ENCODE measurements at places on chromosomes 1 and 21.
A peak's percentile ranks its signal among the peaks of the same experiment; 100 is the strongest.

- peak; percentile 50 for DNase-seq
Observed at GRCh38 chr1:247111700-247112478, 7.7 kb upstream of the ZNF669 start.

DNA sequence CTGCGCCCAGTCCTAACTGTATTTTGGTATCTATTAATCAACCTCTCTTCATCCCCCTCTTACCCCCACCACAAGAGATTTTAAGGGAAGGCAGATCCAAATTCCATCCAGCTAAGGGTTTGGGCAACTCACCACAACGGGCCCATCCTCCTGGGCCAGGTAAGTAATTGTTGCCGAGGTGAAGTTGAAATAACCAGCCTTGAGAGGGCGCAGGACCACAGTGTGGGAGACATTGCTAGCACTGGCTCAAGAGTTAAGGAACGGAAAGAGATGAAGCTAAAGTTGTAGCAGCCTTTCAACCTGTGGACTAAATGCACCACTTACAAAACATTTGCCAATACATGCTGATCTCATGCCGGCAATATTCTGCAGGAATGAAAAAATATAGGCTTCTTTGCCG, 5.9 kb downstream of the SSR2 start:
- DNase-seq: no peak

GRCh38 chr1:116182019-116182714, 71.0 kb downstream of the MAB21L3 start:
- no peak for DNase-seq

DNA sequence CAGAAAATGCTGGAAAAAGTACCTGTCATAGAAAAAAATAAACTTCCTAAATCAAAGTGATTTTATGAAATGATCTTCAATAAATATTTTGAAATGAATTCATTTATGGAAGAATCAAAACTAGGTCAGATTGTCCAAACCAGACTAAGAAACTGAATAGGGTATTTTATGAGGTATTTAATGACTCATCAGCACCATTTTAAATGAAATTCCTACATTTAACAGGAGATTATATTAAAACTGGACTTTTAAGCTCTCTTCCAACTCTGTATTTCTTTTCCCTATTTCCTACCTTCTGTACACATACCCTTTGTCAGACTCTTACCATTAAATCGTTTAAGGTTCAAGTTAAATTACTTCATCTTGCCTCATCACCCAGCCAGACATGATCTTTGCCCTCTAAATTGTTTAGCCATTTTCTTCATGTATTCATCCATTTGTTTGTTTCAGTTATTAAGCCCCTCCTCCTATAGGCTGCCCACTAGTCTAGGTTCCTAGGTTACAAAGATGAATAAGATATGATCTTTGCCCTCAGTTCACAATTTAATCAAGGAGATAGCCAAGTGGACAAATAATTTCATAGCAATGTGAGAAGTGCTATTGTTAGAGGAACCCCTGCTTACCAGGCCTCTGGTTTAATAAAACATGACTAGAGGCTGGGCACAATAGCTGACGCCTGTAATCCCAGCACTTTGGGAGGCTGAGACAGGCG, 25.0 kb downstream of the TATDN3 start:
- DNase-seq: no peak

GRCh38 chr1:55329808-55330432, 114.8 kb upstream of the USP24 start:
- no peak for DNase-seq

DNA sequence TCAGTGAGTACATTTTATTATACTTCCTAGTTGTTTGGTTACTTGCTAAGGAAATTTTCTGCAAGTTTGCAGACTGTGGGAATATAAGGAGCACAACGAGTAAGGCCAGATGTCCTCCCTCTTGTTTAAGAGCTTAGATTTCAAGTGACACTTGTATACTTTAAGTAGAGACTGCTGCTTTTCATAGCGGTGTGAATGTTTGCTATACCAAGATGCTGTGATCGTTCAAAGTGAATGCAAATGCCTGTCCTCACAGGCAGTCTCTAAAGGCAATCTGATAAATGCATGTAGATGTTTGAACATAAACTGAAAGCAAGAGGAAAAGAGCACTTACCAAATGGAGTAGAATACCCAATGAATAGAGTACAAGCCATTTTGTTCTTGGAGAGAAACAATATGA, 226.4 kb downstream of the NRIP1 start:
- DNase-seq: no peak

DNA sequence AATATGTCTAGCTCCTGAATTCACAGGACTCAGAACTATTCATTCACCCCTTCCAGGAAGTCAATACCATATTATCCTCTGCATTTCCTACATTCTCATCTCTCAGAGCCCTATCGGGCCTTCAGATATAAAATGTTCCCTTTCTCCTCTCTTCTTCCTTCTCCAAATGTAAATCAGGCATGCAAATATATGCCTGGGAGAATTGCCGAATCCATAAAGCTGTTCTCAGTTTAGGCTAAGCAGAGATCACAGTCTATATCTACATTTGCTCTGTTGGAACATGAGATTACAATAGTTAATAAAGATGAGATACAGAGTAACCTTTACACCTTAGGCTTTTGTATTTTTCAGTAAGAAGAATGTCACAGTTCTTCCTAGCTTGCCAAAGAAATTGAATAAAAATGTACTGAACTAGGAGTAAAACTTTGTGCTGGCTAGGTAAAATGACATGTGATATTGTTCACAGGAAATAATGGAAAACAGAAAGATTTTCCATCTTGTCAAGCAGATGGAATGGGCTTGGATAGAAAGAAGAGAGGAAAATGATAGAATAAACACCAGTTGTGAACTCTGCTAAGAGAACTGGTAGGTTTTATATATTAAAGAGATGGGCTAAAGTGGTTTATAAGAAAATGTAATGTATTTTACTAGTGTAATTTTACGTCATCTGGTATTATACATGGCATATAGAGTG, 161.5 kb downstream of the NRIP1 start:
- no peak for DNase-seq

GRCh38 chr1:84382127-84382526, 16.2 kb upstream of the DNASE2B start:
- no peak for DNase-seq

GRCh38 chr1:246534114-246534513, 27.0 kb upstream of the SMYD3 start:
- DNase-seq: no peak

GRCh38 chr1:199123615-199124014, 484.8 kb downstream of the PTPRC start:
- no peak for DNase-seq

- DNase-seq: no peak
Observed at GRCh38 chr1:15362737-15363128, 47.0 kb upstream of the EFHD2 start.

DNA sequence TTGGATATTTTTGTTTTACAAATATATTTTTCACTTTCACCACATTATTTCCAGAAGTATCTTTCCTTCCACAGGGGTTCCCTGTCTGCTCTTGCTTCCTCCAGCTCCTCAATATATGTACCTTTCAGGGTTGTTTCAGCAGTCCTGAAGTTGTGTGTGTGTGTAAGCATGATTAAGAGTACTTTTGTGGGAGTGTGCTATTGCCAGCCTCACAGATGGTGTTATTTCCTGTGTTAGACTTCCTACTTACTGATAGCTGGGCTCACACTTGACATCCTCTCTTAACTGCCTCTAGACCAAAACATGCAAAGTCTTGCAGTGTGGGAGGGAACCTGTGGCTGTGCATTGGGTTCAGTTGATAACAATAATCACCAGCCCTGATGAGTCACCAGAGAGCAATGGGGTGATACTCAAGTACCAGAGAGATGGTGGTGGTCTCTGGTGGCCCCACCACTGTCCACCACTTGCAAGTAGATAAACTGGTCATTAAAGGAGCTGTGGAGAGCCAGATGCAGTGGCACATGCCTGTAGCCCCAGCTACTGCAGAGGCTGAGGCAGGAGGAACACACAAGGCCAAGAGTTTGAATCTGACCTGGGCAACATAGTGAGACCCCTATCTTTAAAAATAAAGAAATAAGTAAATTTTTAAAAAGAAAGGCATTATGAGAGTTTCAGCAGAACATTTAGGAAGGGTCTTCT, 126.7 kb downstream of the NR5A2 start:
- DNase-seq: no peak

DNA sequence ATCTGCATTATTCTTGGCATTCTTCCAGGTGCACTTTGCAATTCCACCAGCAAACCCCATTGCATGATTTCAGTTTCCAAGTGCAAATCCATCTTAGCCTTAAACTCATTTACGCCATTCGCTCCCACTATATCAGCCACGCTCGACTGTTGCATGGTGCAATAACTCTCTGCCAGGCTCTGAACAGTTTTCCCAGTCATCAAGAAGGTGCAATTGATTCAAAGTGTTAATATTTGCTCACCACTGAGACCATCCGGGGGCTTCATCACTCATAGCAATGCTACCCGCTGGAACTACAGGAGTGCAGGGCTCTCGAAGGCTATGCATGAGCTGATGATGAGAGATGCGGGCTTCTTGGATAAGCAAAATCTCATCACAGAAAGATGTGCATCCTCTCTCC, 488.2 kb downstream of the OMA1 start:
- DNase-seq: no peak

- no peak for DNase-seq
Observed at GRCh38 chr1:74963120-74963519, 171.1 kb upstream of the LHX8 start.

DNA sequence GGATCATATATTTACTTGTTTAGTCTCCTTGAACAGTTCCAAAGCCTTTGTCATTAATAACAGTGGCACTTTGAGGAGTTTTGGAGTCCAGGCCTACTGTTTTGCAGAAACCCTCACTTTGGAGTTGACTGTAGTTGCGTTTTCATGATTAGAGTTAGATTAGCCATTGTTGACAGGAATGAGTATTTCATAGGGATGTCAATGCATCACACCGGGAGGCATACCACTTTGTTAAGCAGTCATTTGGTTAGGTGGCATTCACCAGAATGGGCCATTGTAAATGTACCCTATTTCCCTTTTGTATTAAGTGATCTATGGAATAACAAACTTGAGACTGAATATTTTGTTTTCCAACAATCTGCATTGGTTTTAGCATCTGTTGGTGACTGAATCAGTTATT, 11.8 kb downstream of the MRPS6 start:
- no peak for DNase-seq

GRCh38 chr1:167439301-167439988, 78.9 kb downstream of the CD247 start:
- DNase-seq: no peak

- no peak for DNase-seq
Observed at GRCh38 chr1:6118415-6118814, 61.7 kb downstream of the CHD5 start.

DNA sequence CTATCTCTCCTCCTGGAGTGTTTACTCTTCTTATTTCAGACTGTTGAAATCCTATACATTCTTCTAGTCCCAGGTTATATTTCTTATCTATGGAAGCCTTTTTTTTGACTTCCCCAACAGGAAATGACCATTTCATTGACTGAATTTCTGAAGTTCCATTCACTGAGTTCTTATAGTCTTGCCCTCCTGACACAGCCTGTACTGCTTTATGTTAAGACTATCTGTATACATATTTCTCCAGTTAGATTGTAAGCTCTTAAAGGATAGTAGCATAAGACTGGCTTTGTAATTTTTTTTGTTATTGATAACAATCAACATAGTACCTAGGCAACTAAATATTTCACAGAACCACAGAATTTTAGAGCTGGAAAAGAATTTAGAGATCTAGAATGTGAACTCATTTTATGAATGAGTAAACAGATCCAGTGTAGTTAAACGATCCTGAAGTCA, 14.9 kb upstream of the MACF1 start:
- DNase-seq: no peak

- no peak for DNase-seq
Observed at GRCh38 chr1:62356257-62356835, 37.1 kb upstream of the KANK4 start.

DNA sequence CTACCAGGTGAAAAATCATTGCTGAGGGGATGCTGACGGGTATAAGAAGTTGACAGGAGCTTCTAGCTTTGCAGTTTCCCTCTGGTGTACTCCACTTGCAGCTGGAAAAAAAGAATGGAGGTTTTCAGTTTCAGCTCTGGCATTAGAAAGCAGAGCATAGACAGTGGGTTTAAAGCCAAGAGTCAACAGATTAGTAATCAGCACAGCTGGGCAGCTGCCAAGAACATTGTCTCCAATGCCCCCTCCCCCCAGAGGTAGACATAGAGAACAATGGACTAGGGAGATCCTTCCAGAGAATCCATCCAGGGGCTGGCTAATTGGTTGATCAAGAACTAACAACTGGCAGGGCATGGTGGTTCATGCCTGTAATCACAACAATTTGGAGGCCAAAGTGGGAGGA, 10.1 kb upstream of the ZBTB8B start:
- DNase-seq: peak; percentile 16

DNA sequence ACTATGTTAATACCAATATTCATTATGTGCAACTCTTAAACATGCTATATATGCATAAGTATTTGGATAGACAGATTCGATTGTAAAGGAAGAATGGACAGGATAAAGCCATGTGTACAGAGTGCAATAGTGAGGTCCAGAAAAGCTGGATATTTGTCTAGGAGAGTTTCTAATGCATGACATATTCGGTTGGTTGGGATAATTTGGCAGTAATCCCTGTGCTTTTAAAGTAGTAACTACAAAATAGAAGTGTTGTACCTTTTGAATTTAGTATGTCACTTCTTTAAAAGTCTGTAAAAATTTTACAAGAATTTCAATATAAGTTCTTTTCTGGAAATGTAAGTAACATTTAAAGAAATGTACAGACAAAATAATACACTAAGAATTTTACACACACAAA, 774.5 kb downstream of the USP25 start:
- no peak for DNase-seq

DNA sequence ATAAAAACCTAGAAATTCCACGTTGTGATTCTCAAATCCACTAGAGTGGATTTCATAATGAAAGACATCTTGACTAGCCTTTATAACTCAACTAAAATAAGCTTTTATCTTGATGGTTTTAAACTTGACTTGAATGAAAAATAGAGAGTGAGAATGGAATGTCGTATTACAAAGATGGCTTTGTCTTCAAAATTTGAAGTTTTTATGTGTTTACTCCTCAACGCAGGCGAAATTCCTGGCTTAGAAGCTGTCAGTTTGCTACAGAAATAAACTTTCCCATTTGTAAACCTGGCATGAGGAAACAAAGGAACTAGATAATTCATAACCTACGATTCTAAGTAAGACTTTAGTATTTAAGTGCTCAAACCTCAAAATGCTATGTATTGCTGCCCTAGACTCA, 90.0 kb upstream of the KRTAP19-8 start:
- no peak for DNase-seq

- no peak for DNase-seq
Observed at GRCh38 chr1:206430031-206430983, 40.0 kb upstream of the IKBKE start.

Data from hippocampal formation (tissue), 2 donors.